Stimulated activated CD8-positive, alpha-beta memory T cell treated with anti-CD3 and anti-CD28 coated beads, Interleukin-15, amount 100 ng/mL, for 48 hours (primary cell): ENCODE measurements at places on chromosomes 4 and X.
A peak's percentile ranks its signal among the peaks of the same experiment; 100 is the strongest.

DNA sequence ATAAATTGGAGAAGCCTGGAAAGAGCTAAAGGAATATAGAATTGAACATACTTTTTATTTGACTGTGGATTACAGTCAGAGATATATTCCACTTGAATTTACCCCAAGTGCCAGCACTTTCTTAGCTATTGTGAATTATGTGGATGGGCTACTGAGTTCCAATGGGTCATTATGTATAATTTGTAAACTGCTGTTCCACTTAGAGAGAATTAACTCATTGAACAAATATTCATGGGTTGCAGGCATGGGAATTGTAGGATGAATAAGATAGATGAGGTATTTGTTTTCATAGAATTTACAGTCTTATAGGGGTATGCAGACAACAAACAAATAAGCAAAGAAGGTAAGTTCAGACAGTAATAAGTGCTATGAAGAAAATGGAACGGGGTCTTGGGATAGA, 195.7 kb downstream of the SHROOM3 start:
- no peak for DNase-seq

DNA sequence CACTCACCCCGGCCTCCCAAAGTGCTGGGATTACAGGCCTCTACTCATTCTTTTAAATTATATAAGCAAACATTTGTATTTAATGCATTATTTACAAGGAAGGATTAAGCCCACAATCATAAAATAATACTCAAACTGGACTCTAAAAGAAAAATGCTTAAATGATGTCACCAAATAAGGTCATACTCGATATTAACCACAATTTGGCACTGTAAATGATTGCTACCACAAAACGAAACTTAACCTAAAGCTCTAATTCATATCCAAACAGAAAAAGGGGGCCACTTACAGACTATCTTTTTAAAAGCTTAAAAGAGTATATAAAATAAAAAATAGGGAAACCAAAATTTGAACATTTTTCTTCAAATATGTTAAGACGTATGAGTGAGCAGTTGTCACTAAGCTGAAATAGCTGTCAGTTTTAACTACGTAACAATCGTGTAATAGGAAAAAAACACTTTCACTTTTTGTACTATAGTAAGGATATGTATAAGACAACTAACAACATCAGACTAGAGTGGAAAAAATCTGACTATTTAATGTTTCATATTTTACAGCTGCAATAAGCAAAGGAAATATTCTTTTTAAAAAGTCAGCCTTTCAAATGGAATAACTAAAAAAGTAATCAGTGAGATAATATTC, 108.2 kb upstream of the GPR34 start:
- no peak for DNase-seq

DNA sequence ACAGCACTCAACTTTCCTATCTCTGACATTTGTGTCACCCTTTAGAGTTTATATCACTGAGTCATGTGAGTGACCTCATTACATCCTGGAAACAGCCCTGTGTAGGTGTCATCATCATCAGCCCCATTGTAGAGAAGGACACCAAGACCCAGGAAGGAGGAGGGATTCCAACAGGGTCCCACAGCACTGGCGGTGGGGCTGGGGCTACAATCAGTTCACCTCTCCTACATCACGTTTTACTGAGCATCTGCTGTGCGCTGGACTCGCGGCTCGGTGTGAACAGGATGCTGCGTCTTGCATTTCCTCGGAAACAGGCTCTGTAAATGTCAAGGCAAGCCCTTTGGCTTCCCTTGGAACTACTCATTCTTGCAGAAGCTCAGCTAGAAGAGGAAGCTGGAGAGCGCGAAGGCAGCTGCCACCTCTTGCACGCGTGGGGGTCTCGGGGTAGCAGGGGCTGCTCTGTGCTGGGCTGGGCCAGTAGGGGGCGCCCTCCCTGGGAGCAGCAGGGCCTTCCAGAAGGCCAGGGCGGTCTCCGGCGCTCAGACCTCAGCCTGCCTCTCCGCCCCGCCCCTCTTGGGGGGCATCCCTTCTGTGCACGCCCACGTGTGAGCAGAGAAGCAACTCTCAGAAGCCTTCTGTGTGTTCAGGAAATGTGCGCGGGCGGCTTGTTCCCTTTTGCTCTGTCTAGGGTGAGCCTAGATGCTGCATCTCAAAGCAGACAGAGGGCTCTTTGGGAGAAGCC, 29.0 kb downstream of the REELD1 start:
- DNase-seq, result peak; percentile 79

- no peak for DNase-seq
These were observed 39.3 kb upstream of the RAP2C start for GRCh38 chrX:132258509-132258908.

- no peak for DNase-seq
These were observed 166.1 kb downstream of the AFAP1 start for GRCh38 chr4:7773401-7774180.

DNA sequence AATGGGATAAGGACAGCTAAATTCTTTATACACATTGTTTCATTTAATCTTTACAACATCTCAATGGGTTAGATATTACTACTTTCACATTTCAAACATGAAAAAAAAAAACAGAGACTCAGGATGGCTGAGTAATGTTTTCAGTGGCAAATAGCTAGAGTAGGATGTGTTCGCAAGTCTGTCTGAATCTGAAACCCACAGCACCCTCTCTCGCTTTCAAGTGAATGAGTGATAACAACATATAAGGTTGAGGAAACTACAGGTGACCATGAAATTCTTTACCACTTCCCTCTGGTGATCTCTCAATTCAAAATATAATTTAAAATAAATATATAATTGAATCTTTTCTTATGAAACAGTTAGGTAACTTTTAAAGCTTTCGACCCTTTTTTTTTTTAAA, 162.6 kb downstream of the PRR32 start:
- DNase-seq, result no peak

DNA sequence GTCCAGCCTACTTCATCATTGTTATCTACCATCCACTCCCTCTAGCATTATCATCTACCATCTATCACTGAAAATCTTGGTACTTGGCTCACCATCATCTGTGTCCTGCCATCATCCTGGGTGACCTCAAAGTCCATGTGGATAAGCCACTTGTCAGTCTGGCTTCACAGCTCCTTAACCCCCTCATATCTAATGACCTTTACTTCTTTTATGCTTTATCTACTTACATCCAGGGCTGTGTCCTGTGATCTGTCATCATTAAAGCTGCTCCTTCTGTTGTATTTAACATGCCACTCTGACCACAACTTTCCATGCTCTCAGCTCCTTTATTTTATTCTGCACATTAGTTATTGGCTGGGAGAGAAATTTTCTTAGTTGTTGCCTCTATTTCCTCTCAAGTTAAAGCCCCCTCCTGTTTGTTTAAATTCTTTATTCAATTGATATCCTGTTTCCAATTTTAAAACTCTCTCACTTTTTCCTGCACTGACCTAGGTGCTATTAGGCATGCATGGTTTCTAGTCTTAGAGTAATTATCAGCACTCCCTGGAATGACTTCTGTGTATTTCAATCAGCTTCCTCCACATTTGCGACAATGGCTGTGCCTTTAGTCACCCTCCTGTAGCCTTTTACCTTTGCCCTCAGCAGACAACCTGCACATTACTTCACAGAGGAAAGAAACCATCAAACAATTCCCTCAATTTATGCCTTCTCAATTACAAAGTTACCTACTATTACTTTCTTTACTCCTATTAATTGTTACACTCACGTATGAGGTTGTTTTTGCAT, 8.1 kb upstream of the FABP2 start:
- no peak for DNase-seq

- no peak for DNase-seq
These were observed 98.8 kb downstream of the KLHL4 start for GRCh38 chrX:87616371-87616770.

GRCh38 chr4:186757696-186758355, 34.2 kb upstream of the FAT1 start:
- DNase-seq, result no peak

DNA sequence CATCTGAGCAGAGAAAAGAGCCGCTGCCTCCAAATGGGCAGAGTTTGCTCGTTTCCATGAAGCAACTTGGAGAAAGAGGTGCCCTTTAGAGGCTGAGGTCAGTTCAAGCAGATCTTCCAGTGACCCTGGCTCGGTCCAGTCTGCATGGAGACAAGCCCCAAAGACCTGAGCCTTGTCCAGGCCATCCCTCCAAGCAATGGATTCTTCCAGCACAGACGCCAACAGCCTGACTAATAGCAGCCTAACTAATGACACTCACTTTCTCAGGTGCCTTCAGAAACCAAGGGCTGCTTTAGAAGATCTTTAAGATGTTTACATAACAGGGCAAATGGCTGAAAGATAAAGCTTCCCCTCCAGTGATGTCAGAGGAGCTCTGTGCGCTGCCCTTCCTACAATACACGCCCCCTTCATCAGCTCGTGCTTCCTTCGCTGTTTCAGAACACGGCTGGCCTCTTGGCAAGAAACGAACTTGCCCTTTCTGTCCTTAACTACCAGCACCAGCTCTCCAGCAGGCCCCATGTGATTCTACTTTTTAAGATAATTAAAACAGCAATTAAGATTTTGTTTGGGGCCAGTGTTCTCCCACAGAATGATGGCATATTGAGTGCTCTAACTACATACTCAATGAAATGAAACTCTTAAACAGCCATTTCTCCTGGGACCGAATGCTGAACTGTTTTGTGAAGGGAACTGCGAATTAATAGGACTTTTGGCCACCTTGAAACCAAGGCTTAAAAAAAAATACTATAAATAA, 119.0 kb downstream of the GPR143 start:
- no peak for DNase-seq

- no peak for DNase-seq
These were observed 713.8 kb downstream of the RAB28 start for GRCh38 chr4:12770351-12770750.

DNA sequence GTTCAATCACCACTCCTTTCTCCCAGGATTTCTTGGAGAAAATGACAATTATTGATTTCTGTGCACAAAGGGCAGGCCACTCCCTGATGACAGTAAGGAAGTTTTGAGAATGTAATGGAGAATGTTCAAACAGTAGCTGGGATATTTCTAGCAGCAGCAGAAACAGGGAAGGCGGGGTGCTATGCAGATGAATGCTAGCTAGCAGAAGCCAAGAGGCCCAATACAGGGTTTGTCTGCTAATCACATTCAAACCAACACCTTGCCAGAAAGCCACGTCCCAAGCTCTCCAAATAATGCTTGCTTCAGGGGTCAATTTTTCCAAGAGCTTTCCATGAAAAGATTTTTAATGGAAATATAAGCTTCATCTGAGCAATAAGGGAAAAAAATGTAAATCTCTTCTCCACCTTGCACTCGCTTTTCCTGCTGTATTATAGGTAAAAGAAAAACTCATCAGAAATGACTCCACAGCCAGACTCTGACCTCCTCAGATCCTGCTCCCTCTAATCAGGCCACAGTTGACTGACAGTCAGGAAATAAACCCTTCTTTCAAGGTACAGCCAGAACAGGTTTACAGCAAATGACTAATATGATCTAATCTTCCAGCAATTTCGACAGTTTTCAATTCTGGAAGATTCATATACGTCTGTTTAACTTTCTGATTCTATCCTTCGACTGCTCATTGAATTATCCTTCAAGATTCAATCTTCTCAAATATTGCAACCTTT, 84.7 kb upstream of the PCDH19 start:
- DNase-seq, result no peak

GRCh38 chrX:81377329-81377728, 175.4 kb downstream of the SH3BGRL start:
- DNase-seq, result no peak

- DNase-seq, result no peak
These were observed 181.8 kb downstream of the PTTG2 start for GRCh38 chr4:38141808-38142500.

DNA sequence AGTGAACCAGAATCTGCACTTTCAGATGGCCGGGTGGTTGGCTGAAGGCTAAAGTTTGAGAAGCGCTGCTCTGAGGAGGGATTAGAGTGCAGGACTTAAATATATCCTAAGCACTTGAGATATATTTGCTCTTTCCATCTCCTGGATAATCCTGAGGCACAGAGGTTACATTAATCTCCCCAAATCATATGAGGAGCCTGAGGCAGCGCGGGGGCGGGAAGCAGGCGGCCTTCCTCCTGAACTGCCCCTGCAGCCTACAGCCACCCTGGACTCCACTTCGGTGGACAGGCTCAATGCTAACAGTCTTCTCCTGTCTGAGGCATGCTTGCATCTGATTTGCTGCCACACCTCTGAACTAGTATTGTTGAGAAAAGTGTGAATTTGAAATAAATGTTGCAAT, 72.5 kb downstream of the AFAP1 start:
- DNase-seq, result no peak

DNA sequence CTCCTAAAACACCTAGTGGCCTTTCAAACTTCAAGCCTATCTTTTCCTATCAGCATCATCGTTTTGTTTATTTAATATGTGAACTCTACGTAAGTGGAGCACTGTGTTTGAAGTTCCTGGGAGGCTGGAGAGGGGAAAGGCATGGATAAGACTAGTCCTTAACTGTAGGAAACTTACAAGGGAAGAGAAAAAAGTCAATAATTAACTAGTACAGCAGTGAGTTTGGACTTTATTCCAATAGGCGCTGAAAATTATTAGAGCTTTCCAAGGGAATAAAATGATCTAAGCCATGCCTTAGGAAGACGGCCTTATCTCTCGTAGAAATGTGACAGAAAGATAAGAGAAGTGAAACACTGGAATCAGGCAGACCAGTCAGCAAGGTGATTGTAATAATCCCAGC, 55.3 kb downstream of the AMOT start:
- DNase-seq, result no peak

GRCh38 chr4:147530723-147531122, 49.8 kb downstream of the EDNRA start:
- no peak for DNase-seq

DNA sequence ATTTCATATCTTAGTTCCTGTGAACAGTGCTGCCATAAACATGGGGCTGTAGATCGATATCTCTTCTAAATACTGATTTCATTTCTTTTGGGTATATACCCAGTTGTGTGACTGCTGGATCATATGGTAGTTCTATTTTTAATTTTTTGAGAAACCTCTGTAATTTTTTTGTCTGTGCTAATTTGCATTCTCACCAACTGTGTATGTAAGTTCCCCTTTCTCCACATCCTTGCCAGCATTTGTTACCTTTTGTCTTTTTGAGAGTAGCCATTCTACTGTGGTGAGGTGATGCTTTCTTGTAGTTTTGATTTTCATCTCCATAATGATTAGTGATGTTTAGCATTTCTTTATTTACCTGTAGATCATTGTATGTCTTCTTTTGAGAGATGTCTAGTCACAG, 2086.5 kb upstream of the TENM3 start:
- no peak for DNase-seq

GRCh38 chrX:54980334-54980733, 13.7 kb downstream of the PFKFB1 start:
- no peak for DNase-seq

- no peak for DNase-seq
These were observed 150.9 kb upstream of the FAM241A start for GRCh38 chr4:111994392-111994791.

DNA sequence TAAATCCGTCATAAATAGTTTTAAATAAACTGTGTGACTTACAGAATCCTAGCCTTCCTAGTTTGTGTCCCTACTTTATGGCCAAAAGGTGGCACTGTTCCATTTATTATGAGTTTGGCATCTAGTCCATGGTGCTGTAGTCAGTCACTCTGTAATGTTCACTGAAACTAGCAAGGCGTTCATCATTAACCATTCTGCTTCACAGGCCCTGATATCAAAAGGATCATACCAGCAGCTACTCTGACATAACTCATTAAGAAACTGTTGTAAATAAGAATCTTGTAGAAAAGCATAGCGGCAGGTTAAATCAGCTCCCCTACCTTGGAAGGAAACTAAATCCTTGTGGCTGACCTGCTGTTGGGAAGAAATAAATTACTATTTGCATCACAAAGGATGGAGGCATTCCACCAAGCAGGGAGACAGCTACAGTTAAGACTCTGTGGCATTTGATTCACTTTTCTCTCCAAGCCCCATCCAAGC, 919.6 kb upstream of the DIAPH2 start:
- no peak for DNase-seq
